T47D (cell line): ENCODE measurements at places on chromosomes 13 and 19.
A peak's percentile ranks its signal among the peaks of the same experiment; 100 is the strongest.

DNA sequence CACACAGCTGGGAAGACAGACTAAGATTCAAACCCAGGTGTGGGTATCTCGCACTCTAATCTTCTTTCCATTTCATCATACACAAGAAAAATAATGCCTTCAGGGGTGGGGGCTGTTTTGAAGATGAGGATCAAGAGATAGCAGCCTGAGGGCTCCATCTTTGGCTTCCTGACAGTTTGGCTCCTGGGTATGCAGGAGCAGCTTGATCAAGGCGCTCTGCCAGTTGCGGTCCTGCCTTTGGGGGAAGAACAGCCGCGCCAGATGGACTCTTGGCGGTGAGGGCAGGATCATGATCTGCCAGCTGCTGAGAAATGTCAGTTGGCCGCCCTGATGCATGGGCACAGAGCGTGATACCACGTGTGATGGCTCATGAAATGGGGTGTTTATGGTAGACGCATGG, 119.1 kb downstream of the IER2 start:
- DNase-seq = no peak

GRCh38 chr13:38980750-38981078, 9.9 kb downstream of the STOML3 start:
- DNase-seq = no peak

GRCh38 chr19:30085394-30085793, 143.4 kb downstream of the URI1 start:
- no peak for DNase-seq

GRCh38 chr19:11268783-11269267, 6.5 kb upstream of the DOCK6 start:
- DNase-seq = no peak

- DNase-seq = no peak
Measured at GRCh38 chr19:32403291-32403995, 2.1 kb upstream of the DPY19L3 start.

- DNase-seq = no peak
Measured at GRCh38 chr19:56400485-56400884, 3.6 kb upstream of the ZNF583 start.

- no peak for DNase-seq
Measured at GRCh38 chr13:67437244-67437643, 207.1 kb upstream of the PCDH9 start.

- no peak for DNase-seq
Measured at GRCh38 chr19:47049307-47049700, 880 bp upstream of the TMEM160 start.

DNA sequence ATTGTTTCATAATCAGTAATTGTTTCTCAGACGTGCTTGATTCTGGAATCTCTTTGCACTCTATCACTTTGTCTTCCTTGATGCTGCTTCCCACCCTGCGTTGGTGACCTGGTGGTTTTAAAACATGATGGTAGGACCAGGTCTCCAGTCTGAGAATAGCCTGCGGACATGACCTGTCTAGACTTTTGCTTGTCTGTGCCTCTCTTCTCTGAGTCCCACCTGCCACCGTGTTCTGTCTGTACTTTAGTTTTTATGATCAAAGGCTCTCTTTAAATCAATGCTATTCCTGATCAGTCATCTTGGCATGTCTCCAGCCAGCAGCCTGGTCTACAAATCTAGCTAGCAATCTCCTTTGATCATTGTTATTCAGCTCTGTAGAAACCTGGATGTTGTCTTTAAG, 933.9 kb downstream of the DIAPH3 start:
- DNase-seq = no peak

GRCh38 chr13:113837560-113838355, 26.1 kb downstream of the GAS6 start:
- no peak for DNase-seq

GRCh38 chr13:105196052-105196451, 1339.4 kb downstream of the EFNB2 start:
- peak; percentile 95 for DNase-seq

GRCh38 chr13:44240611-44241145, 132.9 kb upstream of the SERP2 start:
- DNase-seq = no peak

GRCh38 chr19:49820125-49820524, 2.0 kb downstream of the MED25 start:
- no peak for DNase-seq

DNA sequence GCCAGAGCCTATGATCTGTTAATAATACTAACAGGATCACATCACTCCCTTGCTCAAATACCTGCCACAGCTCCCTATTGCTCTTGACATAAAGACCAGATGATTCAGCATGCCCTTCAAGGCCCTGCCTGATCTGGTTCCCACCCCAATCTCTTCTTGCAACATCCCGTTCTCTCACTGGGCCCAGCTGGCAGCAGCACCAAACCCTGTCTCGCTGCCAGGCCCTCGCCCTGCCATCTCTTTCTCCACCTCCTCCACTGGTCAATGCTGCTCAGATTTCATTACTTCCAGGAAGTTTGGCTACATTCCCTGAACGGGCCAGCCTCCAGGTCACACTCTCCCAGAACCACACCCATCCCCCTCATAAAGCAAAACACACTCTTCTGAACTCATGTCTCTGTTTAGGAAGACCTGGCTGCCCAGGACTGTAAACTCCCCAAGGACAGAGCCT, 8.6 kb upstream of the BCAT2 start:
- no peak for DNase-seq

- DNase-seq = no peak
Measured at GRCh38 chr19:18423258-18424020, 4.2 kb downstream of the SSBP4 start.

GRCh38 chr19:38830039-38830733, 1.4 kb downstream of the ECH1 start:
- no peak for DNase-seq

GRCh38 chr19:40503320-40503695, 36.5 kb downstream of the SPTBN4 start:
- DNase-seq = no peak

DNA sequence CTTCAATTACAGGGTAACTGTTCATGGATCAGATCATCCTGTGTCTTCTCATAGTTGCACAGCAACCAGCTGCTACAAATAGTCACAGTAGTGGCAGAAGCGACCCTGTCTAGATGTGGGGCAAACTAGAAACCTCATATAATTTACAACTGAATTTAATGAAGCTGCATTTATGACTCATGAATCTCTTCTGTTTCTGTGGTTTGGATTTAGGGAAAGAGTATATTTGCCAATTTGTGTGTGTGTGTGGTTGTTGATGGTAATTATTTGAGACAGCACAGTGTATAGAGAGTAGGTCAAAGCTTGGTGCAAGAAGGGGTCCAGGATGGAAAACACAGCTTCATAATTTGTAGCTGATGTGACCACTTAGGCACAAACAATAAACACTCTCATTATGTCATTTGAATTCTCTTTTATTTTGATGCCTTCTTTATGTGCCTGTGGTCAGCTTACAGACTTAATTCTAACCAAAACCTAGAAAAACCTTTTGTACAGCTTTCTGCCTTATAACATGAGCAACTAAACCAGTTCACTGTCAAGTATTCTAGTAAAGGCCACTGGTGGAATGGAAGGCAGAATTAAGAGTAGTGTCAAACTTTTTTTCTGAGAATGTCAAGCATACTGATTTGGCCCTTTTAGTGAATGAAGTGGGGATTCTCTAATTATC, 218.1 kb downstream of the TBC1D4 start:
- no peak for DNase-seq

GRCh38 chr19:1040476-1041271, 767 bp downstream of the ABCA7 start:
- peak; percentile 98 for DNase-seq

DNA sequence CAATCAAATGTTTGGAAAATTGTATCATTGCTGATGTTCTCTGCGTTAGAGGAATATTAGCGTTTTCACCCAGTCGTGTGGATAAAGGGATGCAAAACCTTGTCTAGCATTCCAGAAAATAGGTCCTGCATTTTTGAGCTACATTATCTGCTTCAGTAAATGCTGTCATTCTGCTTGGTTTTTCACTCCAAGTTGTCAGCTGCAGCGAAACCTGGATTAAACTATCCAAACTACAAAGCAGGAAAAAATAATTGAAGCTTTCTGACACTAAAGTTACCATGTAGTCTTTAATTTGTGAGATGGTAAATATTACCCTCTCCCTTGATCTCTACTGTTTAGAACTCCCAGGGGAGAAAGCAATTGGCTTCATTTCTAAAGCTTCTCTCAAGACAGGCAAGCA, 1795.5 kb upstream of the PRR20A start:
- no peak for DNase-seq

- no peak for DNase-seq
Measured at GRCh38 chr13:20553311-20553710, 13.6 kb upstream of the IFT88 start.

DNA sequence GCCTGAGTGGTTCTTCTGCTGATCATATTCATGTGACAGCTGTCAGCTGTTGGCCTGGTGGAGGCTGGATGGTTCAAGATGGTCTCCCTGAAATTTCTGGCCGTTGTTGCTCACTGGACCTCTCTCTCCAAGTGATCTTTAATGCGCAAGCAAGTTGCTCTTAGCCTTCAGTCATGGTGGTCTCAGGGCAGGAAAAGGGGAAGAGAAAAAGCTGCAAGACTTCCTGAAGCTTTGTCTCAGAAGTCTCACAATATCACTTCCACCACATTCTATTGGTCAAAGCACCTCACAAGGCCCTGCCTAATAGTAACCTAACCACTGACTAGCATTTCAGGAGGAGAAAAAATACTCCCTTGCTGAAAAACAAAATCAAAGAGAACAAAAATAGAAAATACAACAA, 1.6 kb upstream of the ZNF567 start:
- no peak for DNase-seq

DNA sequence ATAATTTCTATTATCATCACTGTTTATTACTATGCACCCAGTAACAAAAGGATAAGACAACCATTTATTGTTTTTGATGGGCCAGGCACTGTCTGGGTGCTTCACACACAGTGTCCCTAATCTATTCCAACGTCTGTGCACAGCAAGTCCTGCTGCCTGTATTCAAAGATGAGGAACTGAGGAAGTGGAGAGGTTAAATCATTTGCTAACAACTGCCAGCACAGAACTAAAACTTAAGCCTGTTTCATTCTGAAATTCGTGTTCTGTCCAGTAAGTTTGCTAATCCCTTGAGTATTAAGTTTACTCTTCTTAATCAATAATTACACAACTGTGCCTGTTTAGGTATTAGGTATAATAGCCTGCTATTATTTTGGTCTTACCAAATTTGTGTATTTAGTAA, 41.9 kb downstream of the TEX26 start:
- DNase-seq = no peak

DNA sequence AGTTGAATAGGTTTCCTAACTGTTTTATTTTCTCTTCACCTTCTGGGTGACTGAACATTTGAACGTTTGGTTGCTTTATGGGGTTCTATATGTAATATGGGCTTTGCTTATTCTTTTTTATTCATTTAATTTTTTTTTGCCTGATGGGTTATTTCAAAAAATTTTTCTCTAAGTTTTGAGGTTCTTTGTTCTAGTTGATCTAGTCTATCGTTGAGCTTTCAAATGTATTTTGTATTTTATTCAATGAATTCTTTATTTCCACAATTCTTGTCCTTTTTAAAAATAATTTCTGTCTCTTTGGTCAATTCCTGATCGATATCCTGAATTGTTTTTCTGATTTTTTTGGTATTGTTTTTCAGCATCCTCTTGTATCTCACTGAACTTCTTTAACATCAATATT, 239.5 kb upstream of the PCDH9 start:
- DNase-seq = no peak

GRCh38 chr19:45528744-45529419, 21.6 kb downstream of the VASP start:
- no peak for DNase-seq

DNA sequence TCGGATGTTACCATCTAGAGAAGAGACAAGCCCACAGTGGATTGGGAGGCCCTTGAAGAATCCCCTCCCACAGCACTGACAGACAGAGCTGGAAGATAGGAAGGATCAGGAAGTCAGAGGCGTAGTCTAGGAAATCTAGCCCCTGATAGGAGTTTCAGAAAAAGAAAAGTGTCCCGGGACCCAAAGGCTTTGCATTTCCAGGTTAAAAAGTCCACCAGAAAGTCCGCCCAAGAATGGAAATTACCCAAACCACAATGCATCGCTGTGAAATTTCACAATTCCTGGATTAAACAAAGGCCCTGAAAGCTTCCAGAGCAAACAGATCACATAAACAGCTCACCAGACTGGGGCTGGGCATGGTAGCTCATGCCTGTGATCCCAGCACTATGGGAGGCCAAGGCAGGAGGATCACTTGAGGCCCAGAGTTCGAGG, 146.9 kb downstream of the KDM4B start:
- no peak for DNase-seq

DNA sequence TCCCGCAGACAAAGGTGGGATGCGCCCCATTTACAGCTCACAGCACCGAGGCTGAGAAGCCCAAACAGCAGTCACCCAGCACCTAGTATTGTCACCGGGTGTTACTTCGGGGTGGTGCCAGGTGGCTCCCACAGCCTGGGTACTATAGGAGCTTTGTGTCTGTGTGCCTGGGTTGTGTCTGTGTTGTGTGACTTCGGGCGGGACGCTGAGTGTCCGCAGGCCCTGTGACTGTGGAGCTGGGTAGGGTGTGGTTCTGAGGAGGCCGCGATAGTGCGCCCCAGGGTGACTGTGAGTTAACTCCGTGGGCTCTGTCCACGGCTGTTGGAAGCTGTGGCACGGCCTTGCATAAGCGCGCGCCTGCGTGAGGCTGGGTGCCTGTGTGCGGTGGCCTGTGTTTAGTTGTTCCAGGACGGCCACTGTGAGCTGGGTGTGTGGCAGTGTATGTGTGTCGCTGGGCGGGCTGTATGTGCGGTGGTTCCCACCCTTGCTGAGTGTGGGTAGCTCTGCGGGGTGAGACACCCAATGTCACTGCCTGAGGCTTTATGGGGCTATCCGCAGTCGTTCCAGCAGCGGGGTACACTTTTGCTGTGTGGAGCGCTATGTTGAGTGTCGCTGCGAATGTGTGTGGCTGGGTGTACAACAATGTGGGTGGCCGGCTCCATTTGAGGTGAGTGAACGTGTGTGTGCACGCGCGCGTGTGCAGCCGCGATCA, 559 bp upstream of the SSBP4 start:
- no peak for DNase-seq

DNA sequence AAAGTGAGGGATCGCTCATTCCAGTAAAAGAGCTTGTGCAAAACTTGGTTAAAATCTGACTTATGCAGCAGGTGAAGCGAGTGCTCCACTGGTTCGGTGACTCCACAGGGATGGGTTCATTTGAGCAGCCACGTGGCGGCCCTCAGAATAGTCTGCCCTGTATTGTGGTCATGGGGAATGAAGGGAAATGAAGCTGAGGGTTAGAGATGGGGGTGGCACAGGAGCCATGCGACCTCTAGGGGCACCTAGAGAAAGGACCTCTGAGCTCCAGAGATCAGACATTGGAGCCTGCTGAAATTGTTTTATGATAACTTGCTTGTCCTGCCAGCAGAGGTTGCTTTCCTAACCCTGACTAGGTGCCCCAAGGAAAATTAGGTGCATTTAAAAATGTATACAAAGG, 26.6 kb downstream of the CBY2 start:
- peak; percentile 21 for DNase-seq

GRCh38 chr13:36772853-36773252, 46.2 kb upstream of the RFXAP start:
- no peak for DNase-seq

- no peak for DNase-seq
Measured at GRCh38 chr13:25847145-25847544, 204.7 kb downstream of the SHISA2 start.

GRCh38 chr19:49474542-49474924, 518 bp downstream of the FLT3LG start:
- no peak for DNase-seq

- no peak for DNase-seq
Measured at GRCh38 chr13:110014719-110015118, 228.3 kb upstream of the IRS2 start.

GRCh38 chr19:39299404-39299803, 3.2 kb downstream of the IFNL1 start:
- no peak for DNase-seq
